ENCODE measurements at places on chromosomes 5 and 9.

GRCh38 chr5:65699338-65699737 lies 22.6 kb downstream of the SGTB start:
- no peak for DNase-seq

- no peak for DNase-seq
These were observed 211.4 kb downstream of the FSTL4 start for GRCh38 chr5:133400831-133401351.

- DNase-seq: no peak
These were observed 64.4 kb downstream of the C9orf85 start for GRCh38 chr9:71975833-71976232.

GRCh38 chr9:94065535-94065961 lies 18.7 kb upstream of the PTPDC1 start:
- peak; percentile 45 for DNase-seq

DNA sequence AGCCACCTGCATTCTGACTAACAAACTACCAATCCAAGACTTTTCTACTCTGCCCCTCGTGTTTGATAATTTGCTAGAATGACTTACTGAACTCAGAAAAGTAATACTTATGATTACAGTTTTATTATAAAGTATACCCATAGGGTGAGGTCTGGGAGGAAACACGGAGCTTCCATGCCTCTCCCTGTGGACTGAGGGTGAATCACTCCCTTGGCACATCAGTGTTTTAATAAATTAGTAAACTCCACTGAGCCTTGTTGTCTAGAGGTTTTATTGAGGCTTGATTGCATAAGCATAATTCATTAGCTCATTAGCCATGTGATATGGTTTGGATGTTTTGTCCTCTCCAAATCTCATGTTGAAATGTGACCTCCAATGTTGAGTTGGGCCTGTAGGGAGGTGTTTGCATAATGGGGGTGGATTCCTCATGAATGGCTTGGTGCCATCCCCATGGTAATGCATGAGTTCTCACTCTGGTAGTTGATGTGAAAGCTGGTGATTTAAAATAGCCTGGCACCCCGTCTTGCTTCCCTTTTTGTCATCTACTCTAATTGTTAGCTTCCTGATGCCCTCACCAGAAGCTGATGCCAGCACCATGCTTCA lies 233.6 kb upstream of the TRPC7 start:
- no peak for DNase-seq

- DNase-seq: no peak
These were observed 318.1 kb upstream of the SGCD start for GRCh38 chr5:156008844-156009243.

- no peak for DNase-seq
These were observed 146.0 kb downstream of the C9orf50 start for GRCh38 chr9:129474740-129475404.

DNA sequence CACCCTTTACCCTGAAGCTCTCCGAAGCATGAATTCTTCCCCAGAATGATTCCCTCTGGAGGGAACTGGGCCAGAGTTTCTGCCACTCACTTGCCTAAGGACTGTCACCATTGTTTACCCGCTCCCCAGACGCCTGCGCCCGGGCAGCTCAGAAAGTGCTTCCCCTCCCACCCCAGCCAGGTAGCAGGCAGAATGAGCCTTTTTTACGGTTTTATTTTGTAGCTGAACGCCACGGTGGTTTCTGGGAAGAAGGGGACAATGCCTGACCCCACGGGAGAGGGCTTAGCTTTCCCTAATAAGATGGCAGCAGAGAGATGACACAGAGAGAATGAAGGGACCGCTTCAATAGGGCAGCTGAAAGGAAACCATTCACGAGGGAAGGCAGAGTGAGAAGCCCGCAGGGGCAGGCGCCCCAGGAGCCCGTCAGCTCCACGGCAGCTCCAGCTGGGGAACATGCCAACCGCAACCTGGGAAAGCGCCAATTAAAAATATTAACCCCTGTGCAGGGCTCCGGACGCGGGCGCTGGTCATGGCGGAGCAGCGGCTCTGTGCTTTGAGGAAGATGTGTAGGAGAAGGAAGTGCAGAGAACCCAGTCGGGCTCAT lies 20.4 kb upstream of the NTNG2 start:
- DNase-seq: no peak

GRCh38 chr9:136484153-136485048 lies 1.6 kb upstream of the SEC16A start:
- DNase-seq: no peak

- no peak for DNase-seq
These were observed 138.0 kb downstream of the TMEM232 start for GRCh38 chr5:110588286-110588980.

GRCh38 chr9:137077010-137077747 lies at the start of gene UAP1L1:
TSS of gene UAP1L1 (plus strand) at chr9:137077517. CDS start at chr9:137077533, 16 bp downstream.
- peak; percentile 75 for DNase-seq

DNA sequence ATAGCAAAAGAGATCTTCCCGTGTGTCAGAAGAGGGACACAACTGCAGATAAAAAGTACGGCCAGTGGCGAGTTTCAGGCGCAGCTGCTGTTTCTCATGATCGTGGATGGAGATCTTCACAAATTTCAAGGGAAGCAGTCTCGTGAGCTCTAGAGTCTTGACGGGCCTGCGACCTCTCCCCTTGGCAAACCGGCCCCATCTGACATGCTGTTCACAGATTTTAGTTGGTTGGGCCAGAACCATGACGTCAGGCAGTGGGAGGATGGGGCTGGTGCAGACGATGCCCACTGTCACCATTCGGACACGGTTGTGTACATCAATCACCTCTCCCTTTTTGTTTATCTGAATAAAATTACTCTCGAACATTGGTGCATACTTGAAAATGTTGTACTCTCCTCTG lies 396 bp downstream of the GARIN3 start:
- DNase-seq: no peak

- no peak for DNase-seq
These were observed 26.0 kb downstream of the ZBTB43 start for GRCh38 chr9:126830827-126831226.

DNA sequence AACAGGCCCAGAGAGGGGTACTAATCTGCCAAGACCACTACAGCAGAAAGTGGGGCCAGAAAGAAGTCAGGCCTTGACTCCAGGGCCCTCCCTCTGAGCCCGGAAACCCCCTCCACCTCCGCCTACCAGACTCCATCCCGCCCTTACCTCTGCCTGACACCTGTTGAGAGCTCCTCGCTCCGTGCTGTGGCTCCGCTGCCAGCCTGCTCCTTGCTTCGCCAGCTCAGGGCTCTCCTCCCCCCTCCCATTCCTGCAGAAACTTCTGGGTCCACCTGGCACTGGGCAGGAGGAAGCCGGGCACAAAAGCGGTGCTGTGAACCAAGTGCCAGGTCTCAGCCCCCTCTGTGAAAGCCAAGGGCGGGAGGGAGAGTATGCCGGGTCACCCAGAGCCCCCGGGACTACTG lies 6.4 kb upstream of the ST6GALNAC6 start:
- no peak for DNase-seq

- no peak for DNase-seq
These were observed 59.3 kb upstream of the AFAP1L1 start for GRCh38 chr5:149212198-149212951.

- DNase-seq: no peak
These were observed 127.4 kb downstream of the PALM2AKAP2 start for GRCh38 chr9:109907400-109907799.

DNA sequence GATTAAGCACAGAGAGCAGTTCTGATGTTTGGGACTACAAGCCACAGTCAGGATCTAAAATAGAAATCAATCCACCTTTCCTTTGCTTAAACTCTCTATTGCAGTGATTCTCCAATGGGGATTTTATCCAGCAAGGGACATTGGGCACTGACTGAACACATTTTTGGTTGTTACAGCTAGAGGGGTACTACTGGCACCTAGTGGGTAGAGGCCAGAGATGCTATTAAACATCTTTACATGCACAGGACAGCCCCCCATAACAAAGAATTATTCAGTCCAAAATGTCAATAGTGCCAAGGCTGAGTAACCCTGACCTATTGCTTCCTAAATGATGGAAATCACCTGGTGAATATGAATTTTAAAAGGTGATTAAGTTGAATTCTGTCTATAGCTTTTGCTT lies 12.0 kb downstream of the ZNF622 start:
- no peak for DNase-seq

GRCh38 chr9:129185991-129186390 lies 7.9 kb upstream of the IER5L start:
- DNase-seq: no peak

DNA sequence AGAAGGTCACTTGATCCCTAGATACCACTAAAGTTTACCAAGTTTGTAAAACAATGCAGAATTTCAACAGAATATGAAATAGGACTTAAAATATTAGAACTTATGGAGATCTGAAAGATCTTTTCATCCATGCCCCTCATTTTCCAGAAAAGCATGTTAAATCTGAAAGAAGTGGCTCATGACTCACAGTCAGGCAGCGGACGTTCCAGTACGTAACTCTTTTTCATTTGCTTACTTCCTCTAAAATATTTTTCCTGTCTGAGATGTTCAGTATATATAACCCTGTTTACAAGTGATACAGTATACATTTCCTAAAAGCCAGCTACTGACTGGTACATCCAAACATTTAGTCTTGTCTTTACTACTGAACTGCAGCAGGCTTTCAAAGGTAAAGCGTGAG lies 22.3 kb downstream of the FBXW2 start:
- no peak for DNase-seq

DNA sequence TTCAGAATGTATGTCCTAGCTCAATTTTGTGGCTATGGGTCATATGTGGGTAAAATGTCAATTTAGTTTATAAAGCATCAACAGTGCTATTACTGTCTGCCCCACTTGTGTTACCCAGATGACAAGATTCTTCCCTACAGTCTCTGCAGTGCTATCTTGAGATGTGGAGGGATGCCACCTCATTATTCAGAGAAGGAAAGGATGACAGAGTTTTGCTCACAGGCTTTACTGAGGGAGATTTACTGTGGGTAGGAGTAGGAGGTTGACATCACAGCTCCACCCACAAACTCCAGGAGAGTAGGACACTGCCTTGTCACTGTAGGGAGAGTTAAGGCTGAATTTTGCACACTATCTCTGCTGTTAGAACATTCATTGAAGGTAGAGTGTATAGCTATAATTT lies 359.3 kb downstream of the HTR1A start:
- no peak for DNase-seq

DNA sequence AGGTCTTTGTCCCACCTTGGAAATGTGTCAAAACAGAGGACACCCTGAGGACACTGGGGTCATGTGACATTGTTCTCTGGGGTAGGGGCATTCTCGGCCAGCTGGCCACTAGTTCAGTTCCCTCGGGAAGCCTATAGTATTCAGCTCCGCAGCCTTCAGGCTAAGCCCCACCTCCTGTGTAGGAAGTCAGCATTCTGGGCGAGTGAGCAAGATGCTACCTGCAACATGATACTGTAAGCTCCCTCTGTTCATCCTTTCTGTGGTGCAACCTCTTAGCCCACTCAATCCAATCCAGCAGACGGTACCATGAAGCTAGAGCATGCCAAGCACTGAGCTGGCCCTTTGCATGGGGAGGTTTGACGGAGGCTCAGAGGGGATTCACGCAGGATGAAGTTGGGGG lies 5.3 kb downstream of the NTNG2 start:
- no peak for DNase-seq

- DNase-seq: no peak
These were observed 3.3 kb downstream of the MUSK start for GRCh38 chr9:110671849-110672248.

GRCh38 chr5:177189416-177189815 lies 55.8 kb downstream of the NSD1 start:
- no peak for DNase-seq

DNA sequence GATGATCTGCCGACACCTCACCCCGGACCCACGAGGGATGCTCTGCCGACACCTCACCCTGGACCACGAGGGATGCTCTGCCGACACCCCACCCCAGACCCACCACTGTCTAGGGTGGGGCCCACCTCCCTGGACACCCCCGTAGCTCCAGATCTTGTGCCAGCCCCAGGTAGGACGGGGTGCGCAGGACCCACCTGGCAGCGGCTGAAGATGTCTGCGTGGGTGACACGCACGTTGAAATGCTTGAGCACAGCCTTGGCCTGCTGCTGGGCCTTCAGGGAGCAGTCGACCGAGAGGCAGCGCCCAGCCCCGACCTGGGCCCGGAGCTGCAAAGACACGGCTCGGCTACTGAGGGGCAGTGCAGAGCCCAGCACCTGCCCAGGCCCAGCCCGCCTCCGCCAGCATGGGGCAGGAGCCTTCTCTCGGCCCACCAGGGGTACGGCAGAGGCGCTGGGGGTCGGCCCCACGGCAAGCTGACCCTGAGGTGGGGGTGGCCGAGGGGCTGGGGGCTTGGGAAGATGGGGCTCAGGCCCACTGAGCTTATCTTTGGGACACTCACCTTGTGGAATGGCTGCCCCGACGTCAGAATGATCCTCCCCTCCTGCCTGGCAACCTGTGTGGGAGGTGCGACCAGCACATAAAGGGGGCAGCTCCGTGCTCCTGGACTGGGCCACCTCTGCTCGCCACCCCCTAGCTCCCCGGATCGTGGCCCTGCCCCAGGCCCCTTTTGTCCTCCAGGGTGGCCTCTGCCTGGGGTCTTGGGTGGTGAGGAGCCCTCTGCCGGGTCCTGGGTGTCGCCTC lies 21.7 kb upstream of the NRARP start:
- no peak for DNase-seq

DNA sequence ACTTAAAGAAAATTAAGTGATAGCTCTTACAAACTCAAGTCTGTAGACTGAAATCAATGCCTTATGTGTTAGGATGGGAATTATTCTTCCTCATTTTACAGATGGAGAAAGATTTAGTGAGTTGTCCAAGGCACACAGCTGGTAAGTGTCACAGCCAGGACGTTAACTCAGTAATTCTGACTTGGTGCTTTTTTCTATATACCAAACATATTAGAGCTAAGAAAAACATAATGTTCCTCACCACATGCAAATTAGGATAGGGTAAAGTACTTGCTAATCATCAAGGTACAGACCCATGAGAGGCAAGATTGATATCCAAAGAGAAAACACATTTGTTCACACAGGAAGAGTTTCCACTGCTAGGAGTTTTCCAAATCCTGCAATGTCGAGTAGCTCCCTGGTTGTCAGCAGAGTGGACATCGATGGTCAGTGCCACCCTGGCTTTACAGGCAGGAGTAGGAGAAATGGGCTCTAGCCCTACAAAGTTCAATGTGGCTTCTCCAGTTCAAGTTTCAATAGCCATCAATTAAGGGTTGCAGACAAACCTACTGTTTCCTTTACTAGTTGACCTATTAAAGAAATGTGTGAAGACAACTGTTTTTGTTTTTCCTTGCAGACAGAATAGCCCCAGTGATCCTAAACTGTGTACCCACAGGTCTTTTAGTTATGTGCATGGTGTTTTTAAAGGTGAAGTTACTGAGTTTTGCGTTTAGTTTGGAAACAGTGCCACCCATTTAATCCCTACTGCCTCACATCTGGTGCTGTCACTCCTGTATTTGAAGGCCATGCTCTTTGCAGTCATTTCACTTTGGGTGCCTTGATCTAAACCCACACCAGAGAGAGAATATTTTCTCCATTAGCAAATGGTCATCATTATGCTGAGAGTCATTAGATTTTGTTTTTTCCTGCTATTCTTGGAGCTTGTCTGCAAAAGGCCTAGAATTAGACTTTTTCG lies 460.8 kb upstream of the SMARCA2 start:
- DNase-seq: no peak

GRCh38 chr5:94345257-94345656 lies 273.1 kb downstream of the KIAA0825 start:
- no peak for DNase-seq
